ENCODE measurements at places on chromosomes 5 and 9.

DNA sequence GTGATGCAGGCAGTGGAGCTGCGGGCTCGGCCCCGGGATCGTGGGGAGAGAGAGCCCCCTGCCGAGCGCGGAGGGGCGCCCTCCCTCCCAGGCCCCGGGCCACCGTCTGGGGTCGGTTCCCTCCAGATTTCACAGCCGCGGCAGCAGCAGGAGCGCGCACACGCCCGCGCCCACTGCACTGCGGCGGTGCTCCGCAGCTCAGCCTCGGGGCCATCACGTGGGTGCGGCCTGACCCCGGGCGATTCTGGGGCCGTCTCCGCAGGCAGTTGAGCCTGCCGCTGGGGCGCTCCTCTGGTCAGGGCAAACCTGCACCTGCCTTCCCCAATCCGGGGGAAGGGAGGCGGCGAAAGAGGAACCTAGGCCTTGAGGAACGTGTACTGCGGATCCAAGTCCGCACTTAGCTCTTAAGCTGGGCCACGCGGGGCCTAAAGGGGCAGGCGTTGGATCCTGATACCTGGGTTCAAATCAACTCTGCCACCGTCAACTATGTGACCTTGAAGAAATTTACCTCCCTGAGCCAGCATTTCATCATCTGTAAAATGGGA lies 9.4 kb upstream of the DELE1 start:
- no peak for DNase-seq

GRCh38 chr5:143599474-143599873 lies 196.0 kb upstream of the NR3C1 start:
- DNase-seq = no peak

- DNase-seq = no peak
Measured at GRCh38 chr9:33785914-33786313, 9.4 kb upstream of the PRSS3 start.

DNA sequence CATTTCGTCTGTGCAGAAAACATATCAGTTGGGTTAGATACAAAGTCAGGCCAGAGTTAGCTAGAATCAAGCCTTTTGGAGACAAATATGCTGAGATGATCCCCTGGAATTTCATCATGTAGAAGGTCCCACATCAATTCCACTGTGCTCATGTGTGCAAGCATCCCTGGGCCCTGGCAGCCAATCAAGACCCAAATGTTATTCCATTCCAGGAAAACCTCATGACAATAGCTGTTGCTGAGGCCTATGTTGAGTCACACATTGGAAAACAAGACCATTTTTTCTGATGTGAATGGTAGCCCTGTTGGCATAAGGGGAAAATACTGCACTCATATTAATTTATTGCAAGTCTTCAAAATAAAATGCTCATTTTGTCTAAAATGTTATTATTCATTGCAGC lies 11.5 kb downstream of the SPOCK1 start:
- DNase-seq = no peak

DNA sequence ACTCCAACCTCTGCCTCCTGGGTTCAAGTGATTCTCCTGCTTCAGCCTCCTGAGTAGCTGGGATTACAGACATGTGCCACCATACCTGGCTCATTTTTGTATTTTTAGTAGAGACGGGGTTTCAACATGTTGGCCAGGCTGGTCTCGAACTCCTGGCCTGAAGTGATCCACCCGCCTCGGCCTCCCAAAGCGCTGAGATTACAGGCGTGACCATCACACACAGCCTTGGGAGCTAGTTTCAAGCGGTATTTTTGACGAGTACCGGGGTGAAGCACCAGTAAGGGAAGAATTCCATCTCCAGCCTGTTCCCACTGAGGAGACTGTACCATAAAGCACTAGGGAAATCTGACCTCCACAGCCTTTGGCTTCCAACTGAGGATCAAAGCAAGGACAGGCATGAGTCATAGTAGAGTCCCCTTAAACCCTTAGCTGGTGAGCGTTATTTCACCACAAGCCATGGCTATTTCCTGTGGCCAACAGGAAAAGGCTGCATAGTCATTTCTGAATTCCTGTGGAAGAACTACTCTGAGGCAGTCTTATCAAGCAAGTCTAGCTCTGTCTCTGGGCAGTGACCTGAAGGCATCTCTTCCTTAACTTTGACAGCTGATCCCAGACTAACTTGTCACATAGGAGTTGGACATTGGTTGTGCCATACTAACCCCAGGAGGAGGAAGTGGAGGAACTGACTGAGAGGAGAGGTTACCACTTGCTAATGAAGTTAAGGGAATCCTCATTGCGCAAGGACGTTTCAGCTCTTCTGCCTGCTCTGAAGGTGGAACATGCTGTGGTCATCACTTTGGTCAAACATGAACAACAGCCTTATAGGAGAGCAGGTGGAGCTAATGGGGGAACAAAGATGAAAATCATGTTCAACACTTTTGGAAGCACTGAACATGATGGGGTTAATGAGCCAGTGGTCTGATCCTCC lies 85.8 kb upstream of the DMRT1 start:
- no peak for DNase-seq

Data from central memory CD8-positive, alpha-beta T cell (primary cell).